ENCODE measurements at places on chromosomes 1 and 21. TPM values are rescaled to one million over a fixed set of nuclear protein-coding genes. Genes with fewer than 3 reads are reported as not detected.

GRCh38 chr1:237029850-237030535 lies 12.0 kb upstream of the RYR2 start:
- no peak for DNase-seq

GRCh38 chr1:233654658-233655280 lies 40.9 kb downstream of the KCNK1 start:
- DNase-seq, result peak; percentile 95

DNA sequence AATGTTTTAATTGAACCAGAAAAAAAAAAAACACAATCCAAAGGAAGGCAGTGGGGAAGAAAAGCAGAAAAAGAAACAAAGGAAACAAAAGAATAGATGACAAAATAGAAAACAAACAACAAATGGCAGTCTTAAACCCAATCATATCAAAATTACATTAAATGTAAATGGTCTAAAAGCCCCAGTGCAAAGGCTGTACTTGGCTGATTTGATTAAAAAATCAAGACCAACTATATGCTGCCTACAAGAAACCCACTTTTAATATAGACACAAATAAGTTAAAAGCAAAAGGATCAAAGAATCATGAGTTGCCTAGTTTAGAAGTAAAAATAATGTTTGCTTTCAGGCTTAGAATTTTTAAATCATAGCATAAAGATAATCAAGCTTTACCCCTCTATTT lies 19.8 kb upstream of the C1orf115 start:
- no peak for DNase-seq

GRCh38 chr1:228513236-228513900 lies 26.2 kb downstream of the RNF187 start:
- DNase-seq, result no peak

DNA sequence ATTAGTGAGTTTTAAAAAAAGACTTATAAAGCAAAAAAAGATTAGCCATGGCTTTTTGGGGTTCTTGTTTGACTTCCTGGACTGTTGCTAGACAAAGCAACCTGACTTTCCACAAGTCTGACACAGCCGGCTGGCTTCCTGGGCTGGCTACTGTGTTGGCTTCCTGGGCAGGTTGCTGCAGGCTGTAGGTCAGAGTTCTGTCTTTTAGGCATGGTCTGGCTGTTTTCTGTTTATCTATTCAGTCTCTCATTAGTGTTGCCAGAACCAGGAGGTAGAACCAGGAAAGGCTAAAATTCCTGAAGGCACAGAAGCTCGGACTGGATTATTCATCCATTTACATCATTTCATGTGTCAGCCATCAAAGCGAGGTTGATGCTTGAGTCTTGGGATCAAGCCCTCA lies 88.6 kb upstream of the SLC35F3 start:
- DNase-seq, result peak; percentile 52

- peak; percentile 36 for DNase-seq
Observed at GRCh38 chr21:32772281-32773047, 909 bp upstream of the PAXBP1 start.

DNA sequence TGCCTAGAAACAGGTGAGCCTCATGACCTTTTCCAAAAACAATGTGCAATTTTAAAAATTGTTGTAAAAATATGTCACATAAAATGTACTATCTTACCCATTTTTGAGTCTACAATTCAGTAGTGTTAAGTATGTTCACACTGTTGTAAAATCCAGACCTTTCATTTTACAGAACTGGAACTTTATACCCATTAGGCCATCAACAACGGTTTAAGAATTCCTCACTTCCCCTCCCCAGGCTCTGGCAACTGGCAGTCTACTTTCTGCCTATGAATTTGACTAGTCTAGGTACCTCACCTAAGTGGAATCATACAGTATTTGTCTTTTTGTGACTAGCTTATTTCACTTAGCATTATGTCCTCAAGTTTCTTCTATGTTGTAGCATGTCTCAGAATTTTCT lies 8.6 kb downstream of the CTSE start:
- DNase-seq, result no peak

- DNase-seq, result peak; percentile 97
Observed at GRCh38 chr1:239169276-239169675, 217.1 kb upstream of the CHRM3 start.

DNA sequence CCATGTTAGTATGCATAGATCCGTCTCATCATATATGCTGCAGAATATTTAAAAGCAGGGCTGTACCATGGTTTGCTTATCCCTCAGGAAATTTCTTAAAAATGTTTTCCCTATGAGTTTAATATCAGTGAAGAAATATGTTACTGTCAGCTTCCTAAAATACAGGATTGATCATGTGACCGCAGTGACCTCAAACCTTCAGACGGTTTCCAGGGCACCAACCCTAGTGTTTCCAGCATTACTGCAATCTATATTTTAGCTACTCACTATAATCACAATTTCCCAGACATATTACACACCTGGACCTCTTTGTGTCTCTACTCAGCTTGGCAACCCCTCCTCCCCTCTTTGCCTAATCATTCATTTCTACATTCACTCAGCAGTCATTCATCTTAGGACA lies 7.7 kb upstream of the SDHB start:
- DNase-seq, result no peak

DNA sequence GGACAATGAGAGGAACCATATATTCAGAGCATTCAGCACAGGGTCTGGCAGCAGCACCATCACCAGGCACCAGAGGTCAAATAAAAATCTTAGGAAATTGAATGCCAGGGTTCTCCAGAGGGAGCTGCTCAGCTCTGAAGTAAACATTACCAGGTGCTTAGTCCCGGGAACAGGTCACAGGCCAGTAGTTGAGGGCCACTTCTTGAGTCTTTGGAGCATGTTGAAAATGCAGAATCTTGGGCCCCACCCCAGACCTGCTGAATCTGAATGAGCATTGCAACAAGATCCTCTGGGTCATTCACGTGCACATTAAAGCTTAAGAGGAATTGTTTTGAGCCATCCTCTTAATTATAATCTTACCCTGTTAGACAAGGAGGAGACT lies 33.8 kb downstream of the PHC2 start:
- no peak for DNase-seq

DNA sequence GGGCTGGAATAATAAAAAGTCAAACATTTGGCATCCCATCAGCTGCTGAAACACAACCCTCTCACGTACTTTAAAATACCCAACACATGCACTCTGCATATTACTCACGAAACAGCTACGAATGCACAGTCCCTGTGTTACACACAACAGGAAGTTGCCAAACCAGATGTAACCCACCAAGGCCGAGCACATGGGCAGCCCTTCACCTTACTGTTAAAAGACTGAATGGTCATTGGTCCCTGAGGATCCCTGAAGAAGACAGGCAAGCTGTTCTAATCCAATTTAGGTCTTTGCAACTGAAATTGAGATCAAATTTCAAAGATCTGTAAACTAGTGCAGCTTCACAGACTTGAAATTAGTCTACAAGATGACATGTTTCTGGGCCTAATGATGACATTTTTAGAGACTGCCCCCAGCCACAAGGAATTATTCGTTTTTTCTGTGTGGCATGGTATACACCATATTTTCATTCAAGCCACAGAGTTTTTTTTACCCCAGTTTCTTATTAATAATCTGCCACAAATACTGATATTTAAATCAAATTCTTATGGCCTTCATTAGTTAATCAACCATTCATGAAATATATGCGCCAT lies 25.6 kb upstream of the IER5 start:
- no peak for DNase-seq

DNA sequence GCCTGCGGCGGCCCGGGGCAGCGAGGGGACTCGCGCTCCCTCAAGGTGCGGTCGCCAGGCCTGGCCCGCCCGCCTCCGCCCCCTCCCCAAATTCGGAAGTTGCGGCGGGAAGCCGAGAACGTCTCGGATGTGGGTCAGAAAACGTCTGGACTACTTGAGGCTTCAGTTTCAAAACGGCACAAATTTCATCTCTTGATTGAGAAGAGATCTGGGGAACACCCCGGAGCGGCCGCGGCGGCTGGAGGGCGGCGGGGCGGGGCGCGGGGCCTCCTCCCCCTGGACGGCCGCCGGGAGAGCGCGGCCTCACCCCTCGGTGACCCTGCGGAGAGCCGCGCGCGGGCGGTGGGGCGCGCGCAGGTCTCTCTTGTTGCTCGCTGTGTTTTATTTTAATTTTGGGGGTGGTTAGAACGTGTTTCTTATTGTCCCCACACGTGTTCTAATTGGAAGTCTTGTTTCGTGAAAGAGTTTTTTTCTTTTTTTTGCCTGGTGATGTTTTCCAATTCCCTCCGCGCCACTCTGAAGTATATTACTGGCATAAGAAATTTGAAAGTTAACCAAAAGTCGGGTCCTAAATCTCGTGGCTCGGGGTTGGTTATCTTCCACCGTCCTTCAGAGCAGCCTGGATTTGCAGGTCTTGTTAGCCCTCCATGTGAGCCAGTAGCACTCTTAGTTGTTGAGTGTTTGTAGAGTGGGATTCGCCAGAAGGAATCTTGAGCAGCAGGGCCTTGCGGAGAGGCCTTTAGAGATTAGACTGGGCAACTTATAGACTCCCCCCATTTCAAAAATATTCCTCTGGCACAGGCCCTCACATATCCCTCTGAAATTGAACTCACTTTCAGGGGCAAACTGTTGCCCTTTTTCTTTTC lies 749 bp downstream of the PCBP3 start:
- peak; percentile 15 for DNase-seq

GRCh38 chr1:204356997-204357396 lies 2.7 kb downstream of the PLEKHA6 start:
- DNase-seq, result no peak

DNA sequence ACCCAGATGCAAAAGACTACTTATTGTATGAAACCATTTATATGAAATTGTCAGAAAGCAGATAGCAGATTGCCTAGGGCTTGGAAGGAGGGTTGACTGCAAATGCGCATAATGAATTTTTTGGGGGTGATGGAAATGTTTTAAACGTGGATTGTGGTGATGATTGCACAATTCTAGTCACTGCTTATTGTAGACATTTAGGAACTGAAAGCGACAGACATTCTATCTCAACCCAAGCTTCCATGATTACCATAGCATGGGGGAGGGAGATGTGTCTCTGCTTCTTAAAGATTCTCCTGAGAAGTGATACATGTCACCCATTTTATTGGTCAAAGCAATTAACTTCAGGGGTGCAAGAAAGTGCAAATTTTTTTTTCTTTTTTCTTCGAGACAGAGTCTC lies 2.8 kb upstream of the MTF2 start:
- no peak for DNase-seq

DNA sequence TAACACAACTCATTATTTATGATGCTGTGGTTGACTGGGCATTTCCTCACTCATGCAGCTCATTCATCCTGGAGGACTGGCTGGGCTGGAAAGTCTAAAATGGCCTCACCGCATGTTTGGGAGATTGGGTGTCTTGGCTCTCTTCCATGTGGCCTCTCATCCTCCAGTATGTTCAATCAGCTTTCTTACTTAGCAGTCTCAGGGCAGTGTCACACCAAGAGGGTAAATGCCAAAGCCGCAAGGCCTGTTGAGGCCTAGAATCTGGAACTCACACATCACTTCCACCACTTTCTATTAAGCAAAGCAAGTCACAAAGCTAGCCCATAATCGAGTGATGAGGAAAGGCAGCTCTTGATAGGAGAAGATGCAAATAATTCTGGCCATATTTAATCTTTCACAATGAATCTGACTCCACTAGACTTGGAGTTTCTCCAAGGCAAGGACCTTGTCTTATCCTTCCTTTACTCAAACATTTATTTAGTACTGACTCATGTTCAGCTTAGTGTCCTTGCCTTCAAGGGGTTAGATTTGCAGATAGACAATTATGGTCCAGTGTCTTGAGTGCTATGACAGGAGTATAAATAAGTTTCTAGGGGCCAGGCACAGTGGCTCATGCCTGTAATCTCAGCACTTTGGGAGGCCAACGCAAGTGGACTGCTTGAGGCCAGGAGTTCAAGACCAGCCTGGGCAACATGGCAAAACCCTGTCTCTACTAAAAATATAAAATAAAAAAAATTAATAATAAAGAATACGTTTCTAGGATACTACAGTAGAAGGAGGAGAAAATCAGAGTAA lies 45.1 kb downstream of the TMEM53 start:
- DNase-seq, result peak; percentile 89

GRCh38 chr1:81920245-81920740 lies 119.6 kb downstream of the ADGRL2 start:
- no peak for DNase-seq

DNA sequence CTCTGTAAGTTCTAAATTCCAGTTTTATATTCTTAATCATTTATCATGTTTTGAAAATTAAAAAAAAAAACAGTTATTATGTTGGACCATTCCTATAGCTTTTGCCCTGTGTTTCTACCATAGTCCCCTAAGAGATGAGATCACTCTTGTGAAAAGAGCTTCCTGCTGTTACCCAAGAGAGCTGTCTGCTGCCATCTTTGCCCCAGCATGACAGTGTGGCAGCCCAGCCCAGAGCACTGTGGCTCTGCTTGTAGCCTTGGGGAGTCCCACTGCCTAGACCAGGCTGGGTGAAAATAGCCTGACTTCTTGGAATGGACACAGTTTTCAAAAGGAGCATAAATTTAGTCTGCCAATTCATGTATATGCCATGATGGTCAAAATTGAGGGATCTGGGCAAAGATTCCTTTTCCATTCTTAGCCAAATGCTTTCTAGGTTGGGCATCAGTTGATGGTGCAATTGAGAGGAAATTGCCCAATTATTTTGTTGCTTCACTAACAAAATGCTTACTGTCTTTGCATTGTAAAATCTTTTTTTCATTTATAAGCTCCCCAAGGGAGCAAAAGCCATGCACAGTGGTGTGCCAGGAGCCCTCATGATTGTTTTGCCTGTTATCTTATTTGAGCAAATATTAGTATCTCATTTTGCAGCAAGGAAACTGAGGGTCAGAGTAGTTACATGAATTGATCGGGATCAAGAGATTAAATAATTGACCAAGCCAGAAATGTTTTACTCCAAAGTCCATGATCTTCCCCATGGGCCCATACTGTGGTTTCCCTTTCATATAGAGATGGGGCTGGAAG lies 72.8 kb downstream of the ETS2 start:
- no peak for DNase-seq

- DNase-seq, result no peak
Observed at GRCh38 chr1:113215015-113215414, 142.0 kb downstream of the LRIG2 start.

The SPRR2F gene
- total RNA-seq, result not detected

The RIPPLY3 gene
- 11.4 TPM for total RNA-seq

The APOBEC4 gene
- not detected for total RNA-seq

The KRTAP23-1 gene
- total RNA-seq, result not detected

The FRRS1 gene
- 16.3 TPM for total RNA-seq

The RASSF5 gene
- 16.0 TPM for total RNA-seq

The PTGS2 gene
- 7.9 TPM for total RNA-seq

The BTBD8 gene
- total RNA-seq, result 2.1 TPM

The TNFRSF14 gene
- 21.1 TPM for total RNA-seq

The LAMC2 gene
- 127 TPM for total RNA-seq

The SLC9C2 gene
- total RNA-seq, result not detected

Data from PC-3 (cell line).